PC-3 (cell line): ENCODE measurements at places on chromosomes 4 and X. TPM values are rescaled to one million over a fixed set of nuclear protein-coding genes. Genes with fewer than 3 reads are reported as not detected.

CXCL11 gene
- total RNA-seq, result 0.46 TPM in 1 of 2 replicates, not detected in the other

CXCL13 gene
- not detected in 2 replicates for total RNA-seq

DNA sequence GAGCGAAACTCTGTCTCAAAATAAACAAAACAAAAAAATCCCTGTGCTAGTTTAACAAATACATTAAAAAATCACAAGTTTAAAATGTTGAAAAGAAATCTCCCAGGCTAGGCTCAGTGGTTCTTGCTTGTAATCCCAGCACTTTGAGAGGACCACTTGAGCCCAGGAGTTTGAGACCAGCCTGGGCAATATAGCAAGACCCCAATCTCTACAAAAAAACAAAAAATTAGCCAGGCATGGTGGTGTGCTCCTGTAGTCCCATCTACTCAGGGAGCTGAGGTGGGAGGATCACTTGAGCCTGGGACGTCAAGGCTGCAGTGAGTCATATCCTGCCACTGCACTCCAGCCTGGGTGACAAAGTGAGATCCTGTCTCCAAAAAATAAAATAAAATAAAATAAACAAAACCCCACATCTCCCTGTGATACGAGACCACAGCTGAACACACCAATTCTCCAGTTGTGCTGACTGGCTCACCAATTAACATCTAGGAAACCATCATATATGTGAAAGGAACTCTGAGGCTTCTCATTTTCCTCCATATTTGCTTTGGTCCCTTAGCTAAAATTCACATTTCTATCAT is 7.3 kb downstream of the RPS4X start:
- H3K4me1 ChIP-seq, result peaks cover 52% of the 10 kb centered on the region
- no peaks in the 10 kb centered on the region for H3K27me3 ChIP-seq
- no peak overlapping the region for H3K4me3 ChIP-seq
- DNase-seq, result peak; percentile 61
- peak overlapping the region; percentile 75 for H3K27ac ChIP-seq

- H3K27ac ChIP-seq, result no peak overlapping the region
- DNase-seq, result no peak
- no peaks in the 10 kb centered on the region for H3K27me3 ChIP-seq
- H3K4me3 ChIP-seq, result peak overlapping the region; percentile 95
- peaks cover 21% of the 10 kb centered on the region for H3K4me1 ChIP-seq
Observed at GRCh38 chrX:149629730-149630387, 1.7 kb downstream of the TMEM185A start.

DNA sequence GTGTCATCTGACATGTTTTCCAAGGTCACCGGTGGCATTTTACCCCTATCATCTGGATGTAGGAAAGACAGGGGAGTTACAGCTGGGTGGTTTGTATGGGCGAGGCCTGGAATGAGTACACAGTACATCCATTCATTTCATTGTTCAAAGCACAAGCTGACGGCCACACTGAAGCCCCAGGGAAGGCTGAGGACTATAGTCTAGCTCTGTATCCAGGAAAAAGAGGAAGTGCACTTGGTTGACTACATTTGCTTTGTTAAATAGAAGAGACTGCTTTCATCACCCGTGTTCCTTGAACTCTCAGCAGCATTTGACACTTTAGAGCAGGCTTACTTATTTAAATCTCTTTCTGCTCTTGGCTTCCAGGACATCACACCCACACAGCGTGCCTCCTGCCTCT is 1041.0 kb upstream of the TENM3 start:
- no peak for DNase-seq
- H3K27ac ChIP-seq, result no peak overlapping the region
- H3K36me3 ChIP-seq, result no peaks in the 10 kb centered on the region
- H3K4me3 ChIP-seq, result no peak overlapping the region

- H3K27ac ChIP-seq, result no peak overlapping the region
- H3K4me1 ChIP-seq, result no peaks in the 10 kb centered on the region
- no peaks in the 10 kb centered on the region for H3K36me3 ChIP-seq
- no peaks in the 10 kb centered on the region for H3K27me3 ChIP-seq
Observed at GRCh38 chr4:161291222-161291621, 872.6 kb downstream of the FSTL5 start.

DNA sequence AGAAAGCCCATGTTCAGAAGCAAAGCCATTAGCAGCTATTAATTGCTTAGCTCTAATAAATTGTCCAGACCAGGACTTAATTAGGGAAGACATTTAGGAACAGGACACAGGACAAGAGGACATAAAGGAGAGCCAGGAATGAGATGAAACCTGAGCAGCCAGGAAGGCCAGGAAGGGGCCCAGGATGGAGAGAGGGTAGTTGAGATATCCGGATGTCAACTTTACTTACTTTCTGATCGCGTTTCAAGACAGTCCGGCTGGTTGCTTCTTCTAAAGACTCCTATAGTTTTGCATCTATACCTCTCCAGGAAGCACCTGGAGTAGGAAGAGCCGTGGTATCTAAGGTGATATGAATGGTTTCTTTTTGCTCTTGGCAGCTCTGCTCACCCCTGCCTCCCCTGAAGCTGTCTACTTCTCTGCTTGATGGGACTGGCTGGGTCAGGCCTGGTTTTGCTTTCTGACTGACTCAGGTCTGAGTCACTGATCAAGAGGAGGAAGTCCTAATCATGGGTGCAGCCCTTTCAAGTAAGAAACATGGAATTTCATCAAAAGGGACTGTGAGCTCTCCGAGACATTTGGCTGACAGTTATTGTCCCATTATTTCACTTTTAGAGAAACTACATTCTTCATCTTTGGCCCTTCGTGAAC is 733.3 kb downstream of the RPA4 start:
- no peaks in the 10 kb centered on the region for H3K36me3 ChIP-seq
- H3K4me3 ChIP-seq, result peak overlapping the region; percentile 19; the same call in 1 of the 2 replicates
- H3K4me1 ChIP-seq, result peaks cover 11% of the 10 kb centered on the region
- no peak overlapping the region; the same call in 1 of the 2 replicates for H3K27ac ChIP-seq
- no peaks in the 10 kb centered on the region for H3K27me3 ChIP-seq

DNA sequence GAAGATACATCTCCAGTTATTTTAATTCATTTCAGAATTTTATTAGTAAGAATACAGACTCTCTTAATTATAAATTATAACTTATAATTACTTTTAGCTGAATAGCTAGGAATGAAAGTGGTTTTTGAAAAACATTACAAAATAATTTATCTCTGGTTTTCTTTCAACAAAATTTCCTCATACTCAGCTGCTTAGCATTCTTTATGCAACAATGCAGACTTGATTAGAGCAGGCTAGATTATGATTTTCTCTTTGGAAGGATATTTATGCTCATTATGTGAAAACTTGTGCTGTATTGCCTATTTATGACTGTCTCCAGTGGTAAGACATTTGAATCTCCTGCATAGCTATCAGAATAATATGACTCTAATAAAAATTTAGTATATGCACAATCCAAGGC is 2023.7 kb downstream of the C4orf33 start:
- DNase-seq, result no peak
- H3K36me3 ChIP-seq, result no peaks in the 10 kb centered on the region
- no peaks in the 10 kb centered on the region for H3K4me1 ChIP-seq
- H3K27ac ChIP-seq, result no peak overlapping the region

GRCh38 chr4:118969359-118969758 is 80.7 kb downstream of the SYNPO2 start:
- peaks cover 24% of the 10 kb centered on the region for H3K4me1 ChIP-seq
- H3K4me3 ChIP-seq, result no peak overlapping the region
- no peaks in the 10 kb centered on the region for H3K36me3 ChIP-seq
- H3K27me3 ChIP-seq, result no peaks in the 10 kb centered on the region
- H3K27ac ChIP-seq, result no peak overlapping the region

GRCh38 chrX:84064164-84064563 is 123.8 kb downstream of the RPS6KA6 start:
- H3K36me3 ChIP-seq, result no peaks in the 10 kb centered on the region
- no peaks in the 10 kb centered on the region for H3K27me3 ChIP-seq
- no peak overlapping the region for H3K27ac ChIP-seq

- no peak overlapping the region for H3K27ac ChIP-seq
- peak; percentile 68 for DNase-seq
- H3K36me3 ChIP-seq, result no peaks in the 10 kb centered on the region
- H3K4me1 ChIP-seq, result 0 out of 2 replicates have a peak, but pooled peaks cover 6% of the 10 kb centered on the region
- H3K4me3 ChIP-seq, result no peak overlapping the region
Observed at GRCh38 chr4:55768291-55768690, 51.3 kb upstream of the EXOC1L start.
